ENCODE measurements at places on chromosomes 5 and 9. TPM values are rescaled to one million over a fixed set of nuclear protein-coding genes. Genes with fewer than 3 reads are reported as not detected.
A peak's percentile ranks its signal among the peaks of the same experiment; 100 is the strongest.

DNA sequence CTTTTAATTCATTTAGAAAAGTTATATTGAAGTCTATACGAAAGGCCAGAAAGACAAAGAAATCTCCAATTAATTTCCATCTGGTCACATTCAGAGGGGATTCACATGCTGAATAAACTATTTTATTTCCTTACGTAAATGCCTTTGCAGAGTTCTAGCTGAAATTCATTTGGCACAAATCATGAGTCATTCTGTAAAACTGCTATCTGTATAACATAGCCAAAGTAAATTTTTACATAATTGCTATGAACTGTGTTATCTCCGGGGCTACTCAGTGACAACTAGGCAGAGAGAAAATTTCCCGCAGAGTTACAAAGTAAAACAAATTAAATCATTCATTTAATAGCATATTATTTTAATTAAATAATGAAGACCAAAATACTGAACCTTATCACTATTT is 463.2 kb upstream of the ADAMTS16 start:
- H3K27me3 ChIP-seq: no peaks in the 10 kb centered on the region
- no peak overlapping the region for H3K27ac ChIP-seq
- H3K36me3 ChIP-seq: no peaks in the 10 kb centered on the region
- DNase-seq: no peak
- H3K4me1 ChIP-seq: no peaks in the 10 kb centered on the region
- H3K4me3 ChIP-seq: no peak overlapping the region

GRCh38 chr9:31032206-31032605 is 1352.2 kb upstream of the ACO1 start:
- no peaks in the 10 kb centered on the region for H3K27me3 ChIP-seq
- no peak overlapping the region for H3K4me3 ChIP-seq
- H3K36me3 ChIP-seq: no peaks in the 10 kb centered on the region

DNA sequence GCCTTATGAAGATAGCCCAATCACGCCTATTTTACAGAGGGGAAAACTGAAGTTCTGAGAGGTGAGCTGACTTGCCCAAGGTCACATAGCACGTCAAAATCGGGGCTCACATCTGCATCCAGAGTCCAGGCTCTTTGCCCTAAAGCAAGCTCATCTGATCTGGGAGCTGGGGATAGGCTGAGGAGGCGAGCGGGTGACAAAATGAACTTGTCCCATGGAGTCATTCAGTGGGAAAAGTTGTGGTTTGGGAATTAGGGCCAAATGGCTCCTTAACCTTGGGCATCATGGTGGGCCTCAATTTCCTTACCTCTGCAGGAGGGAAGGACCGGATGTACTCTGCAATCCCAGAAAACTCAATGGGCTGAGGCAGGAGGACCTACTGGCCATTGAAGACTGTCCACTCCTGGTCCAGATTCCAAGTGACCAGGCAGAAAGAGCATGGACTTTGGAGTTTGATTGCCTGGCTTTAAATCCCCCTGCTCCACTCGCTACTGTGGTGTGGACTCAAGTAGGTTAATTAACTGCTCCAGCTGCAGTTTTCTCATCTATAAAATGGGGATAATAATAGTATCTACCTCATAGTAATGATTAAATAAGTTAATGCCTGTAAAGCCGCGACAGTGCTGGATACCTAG is 160.4 kb downstream of the RGS3 start:
- no peak for DNase-seq
- H3K27me3 ChIP-seq: no peaks in the 10 kb centered on the region
- H3K27ac ChIP-seq: 0 out of 2 replicates have a peak overlapping the region, but pooled peaks have one; percentile 96
- peaks cover 57% of the 10 kb centered on the region for H3K4me1 ChIP-seq
- H3K36me3 ChIP-seq: no peaks in the 10 kb centered on the region
- no peak overlapping the region for H3K4me3 ChIP-seq

DNA sequence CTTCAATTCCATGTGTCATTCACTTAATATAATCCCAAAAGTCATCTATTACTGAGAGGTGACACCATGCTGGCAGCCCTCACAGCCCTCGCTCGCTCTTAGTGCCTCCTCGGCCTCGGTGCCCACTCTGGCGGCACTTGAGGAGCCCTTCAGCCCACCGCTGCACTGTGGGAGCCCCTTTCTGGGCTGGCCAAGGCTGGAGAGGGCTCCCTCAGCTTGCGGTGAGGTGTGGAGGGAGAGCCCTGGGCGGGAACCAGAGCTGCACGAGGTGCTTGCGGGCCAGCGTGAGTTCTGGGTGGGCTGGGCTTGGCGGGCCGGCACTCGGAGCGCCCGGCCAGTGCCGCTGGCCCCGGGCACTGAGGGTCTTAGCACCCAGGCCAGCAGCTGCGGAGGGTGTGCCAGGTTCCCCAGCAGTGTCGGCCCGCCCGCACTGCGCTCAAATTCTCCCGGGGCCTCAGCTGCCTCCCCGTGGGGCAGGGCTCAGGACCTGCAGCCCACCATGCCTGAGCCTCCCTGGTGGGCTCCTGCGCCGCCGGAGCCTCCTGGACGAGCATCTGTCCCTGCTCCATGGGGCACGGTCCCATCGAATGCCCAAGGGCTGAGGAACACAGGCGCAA is 374.1 kb downstream of the ELAVL2 start:
- H3K4me3 ChIP-seq: no peak overlapping the region
- H3K27ac ChIP-seq: no peak overlapping the region
- no peaks in the 10 kb centered on the region for H3K36me3 ChIP-seq
- no peak for DNase-seq
- no peaks in the 10 kb centered on the region for H3K4me1 ChIP-seq

DNA sequence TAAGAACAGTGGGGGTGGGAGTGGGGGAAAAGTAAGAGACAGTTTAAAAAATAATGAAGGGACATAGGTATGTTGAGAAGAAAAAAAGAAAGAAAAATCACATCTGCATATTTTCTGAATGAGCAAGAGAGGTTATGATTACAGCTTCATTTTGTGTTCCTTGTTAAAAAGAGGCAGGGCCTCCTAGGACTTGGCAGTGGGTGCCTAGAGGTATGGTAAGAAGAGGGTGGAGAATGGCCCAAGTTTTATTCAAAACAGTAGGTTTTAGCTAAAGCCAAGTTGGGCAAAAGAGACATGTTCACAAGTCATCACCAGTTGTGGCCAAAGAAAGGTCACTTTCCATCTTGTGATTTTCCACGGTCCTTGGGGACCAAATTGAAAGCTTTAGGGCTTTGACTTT is 643.4 kb downstream of the CCDC171 start:
- no peaks in the 10 kb centered on the region for H3K27me3 ChIP-seq
- no peak overlapping the region for H3K4me3 ChIP-seq
- no peaks in the 10 kb centered on the region for H3K36me3 ChIP-seq
- DNase-seq: no peak
- H3K4me1 ChIP-seq: peaks cover 28% of the 10 kb centered on the region
- H3K27ac ChIP-seq: no peak overlapping the region

The CTSV gene
- total RNA-seq: not detected

The MED22 gene
- 28.6 TPM for total RNA-seq

The F12 gene
- total RNA-seq: 0.43 TPM

The PCA3 gene
- not detected for total RNA-seq

The FYB1 gene
- total RNA-seq: under 0.01 TPM

The GRXCR2 gene
- not detected for total RNA-seq

The ANKRD20A1 gene
- not detected for total RNA-seq

The PCDHGA12 gene
- 10.9 TPM for total RNA-seq
